Activated naive CD4-positive, alpha-beta T cell treated with anti-CD3 and anti-CD28 coated beads for 36 hours (primary cell): ENCODE measurements at places on chromosomes 16 and 17. TPM values are rescaled to one million over a fixed set of nuclear protein-coding genes. Genes with fewer than 3 reads are reported as not detected.
A peak's percentile ranks its signal among the peaks of the same experiment; 100 is the strongest.

GRCh38 chr17:70955441-70955840 lies 786.1 kb downstream of the KCNJ2 start:
- no peak overlapping the region for H3K27ac ChIP-seq
- no peak overlapping the region for H3K4me3 ChIP-seq
- no peaks in the 10 kb centered on the region for H3K36me3 ChIP-seq
- no peaks in the 10 kb centered on the region for H3K4me1 ChIP-seq
- no peaks in the 10 kb centered on the region for H3K27me3 ChIP-seq
- DNase-seq = no peak

DNA sequence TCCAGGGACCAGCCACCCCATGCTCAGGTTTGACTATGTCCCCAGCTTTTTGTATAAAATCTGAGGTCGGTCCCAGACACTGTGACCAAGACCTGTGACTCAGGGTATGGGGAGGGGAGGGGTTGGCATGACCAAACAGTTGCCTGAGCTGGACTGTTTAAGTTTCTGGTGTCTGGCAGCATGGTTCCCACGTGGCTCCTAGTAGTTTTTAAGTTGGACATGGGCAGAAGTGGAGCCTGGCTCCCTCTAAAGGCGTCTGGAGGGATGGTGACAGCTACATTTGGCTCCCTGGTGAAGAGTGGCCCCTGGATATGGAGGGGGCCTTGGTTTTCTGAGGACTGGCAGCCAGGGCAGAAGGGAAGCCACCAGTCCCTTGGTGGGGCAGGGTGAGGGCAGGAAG lies 7.9 kb downstream of the SMCR8 start:
- no peak overlapping the region for H3K4me3 ChIP-seq
- peaks cover 10% of the 10 kb centered on the region for H3K36me3 ChIP-seq
- peak overlapping the region; percentile 68 for H3K27ac ChIP-seq

DNA sequence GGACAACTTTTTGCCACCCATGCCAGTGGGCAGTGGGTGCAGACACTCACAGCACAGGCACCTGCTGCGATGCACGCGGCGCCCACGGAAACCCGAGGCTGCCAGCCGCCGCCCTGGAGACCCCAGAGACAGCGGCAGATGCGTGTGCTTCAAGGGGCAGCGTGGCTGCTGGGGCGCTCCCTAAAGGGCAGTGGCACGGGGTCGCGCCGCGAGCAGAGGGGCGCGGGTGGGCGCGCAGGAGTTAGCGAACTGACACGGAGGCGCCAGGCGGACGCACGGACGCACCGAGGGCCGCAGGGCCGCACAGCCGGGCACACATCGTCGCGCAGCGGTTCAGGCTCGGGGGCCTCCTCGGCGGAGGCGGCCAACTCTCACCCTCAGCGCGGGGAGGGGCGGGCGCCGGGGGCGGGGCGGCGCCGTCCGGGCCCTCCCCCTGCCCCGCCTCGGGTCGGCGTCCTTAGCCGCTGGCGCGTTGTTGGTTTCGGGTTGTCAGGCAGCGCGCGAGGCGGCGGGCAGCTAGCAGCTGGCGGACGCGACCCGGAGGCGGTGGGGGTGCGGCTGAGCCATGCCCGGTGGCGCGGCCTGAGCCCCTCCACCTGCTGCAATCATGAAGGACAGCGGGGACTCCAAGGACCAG lies at the start of gene KIF19:
TSS of gene KIF19 (plus strand) at position 484 of the 637 bp plus-strand sequence. CDS start at position 608, 124 bp downstream.
- peak; percentile 51 for DNase-seq
- H3K27me3 ChIP-seq = peaks cover 18% of the 10 kb centered on the region
- H3K4me3 ChIP-seq = peak within 1 kb of the TSS; percentile 19
- H3K4me1 ChIP-seq = peaks cover 10% of the 10 kb centered on the region

- peaks cover 35% of the 10 kb centered on the region for H3K4me1 ChIP-seq
- H3K36me3 ChIP-seq = peaks cover 1% of the 10 kb centered on the region
- H3K27me3 ChIP-seq = no peaks in the 10 kb centered on the region
- DNase-seq = no peak
- no peak overlapping the region for H3K27ac ChIP-seq
- H3K4me3 ChIP-seq = no peak overlapping the region
Measured at GRCh38 chr17:17060930-17061329, 18.7 kb downstream of the MPRIP start.

DNA sequence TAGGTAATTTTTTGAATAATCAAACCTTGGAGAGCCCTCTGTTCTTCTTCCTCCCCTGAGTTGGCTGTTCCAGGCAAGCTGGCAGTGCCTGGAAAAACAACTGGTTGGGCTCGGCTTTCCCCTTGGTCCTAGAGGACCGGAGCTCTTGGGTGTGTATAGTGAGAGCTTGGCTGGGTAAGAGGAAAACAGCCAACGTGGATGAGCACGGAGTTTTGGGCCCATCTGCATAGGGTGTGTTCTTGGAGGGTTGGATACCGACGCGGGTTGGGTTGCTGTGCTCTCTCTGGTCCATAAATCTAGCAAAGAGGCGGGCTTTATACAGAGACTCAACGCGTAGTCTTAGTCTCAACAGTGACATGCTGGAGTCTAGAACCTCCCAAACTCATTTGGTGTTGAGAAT lies 23.2 kb downstream of the ITGB3 start:
- H3K4me1 ChIP-seq = no peaks in the 10 kb centered on the region
- no peak for DNase-seq
- H3K36me3 ChIP-seq = no peaks in the 10 kb centered on the region
- H3K27me3 ChIP-seq = no peaks in the 10 kb centered on the region
- H3K4me3 ChIP-seq = no peak overlapping the region

GRCh38 chr17:4204190-4204589 lies 59.6 kb downstream of the ANKFY1 start:
- peaks cover 12% of the 10 kb centered on the region for H3K4me1 ChIP-seq
- H3K36me3 ChIP-seq = peaks cover 24% of the 10 kb centered on the region
- H3K4me3 ChIP-seq = no peak overlapping the region
- no peak for DNase-seq
- H3K27me3 ChIP-seq = no peaks in the 10 kb centered on the region

GRCh38 chr16:30394592-30395154 lies 547 bp upstream of the ZNF48 start:
- peaks cover 11% of the 10 kb centered on the region for H3K36me3 ChIP-seq
- peak overlapping the region; percentile 94 for H3K4me3 ChIP-seq
- H3K27ac ChIP-seq = no peak overlapping the region
- peaks cover 30% of the 10 kb centered on the region for H3K4me1 ChIP-seq

DNA sequence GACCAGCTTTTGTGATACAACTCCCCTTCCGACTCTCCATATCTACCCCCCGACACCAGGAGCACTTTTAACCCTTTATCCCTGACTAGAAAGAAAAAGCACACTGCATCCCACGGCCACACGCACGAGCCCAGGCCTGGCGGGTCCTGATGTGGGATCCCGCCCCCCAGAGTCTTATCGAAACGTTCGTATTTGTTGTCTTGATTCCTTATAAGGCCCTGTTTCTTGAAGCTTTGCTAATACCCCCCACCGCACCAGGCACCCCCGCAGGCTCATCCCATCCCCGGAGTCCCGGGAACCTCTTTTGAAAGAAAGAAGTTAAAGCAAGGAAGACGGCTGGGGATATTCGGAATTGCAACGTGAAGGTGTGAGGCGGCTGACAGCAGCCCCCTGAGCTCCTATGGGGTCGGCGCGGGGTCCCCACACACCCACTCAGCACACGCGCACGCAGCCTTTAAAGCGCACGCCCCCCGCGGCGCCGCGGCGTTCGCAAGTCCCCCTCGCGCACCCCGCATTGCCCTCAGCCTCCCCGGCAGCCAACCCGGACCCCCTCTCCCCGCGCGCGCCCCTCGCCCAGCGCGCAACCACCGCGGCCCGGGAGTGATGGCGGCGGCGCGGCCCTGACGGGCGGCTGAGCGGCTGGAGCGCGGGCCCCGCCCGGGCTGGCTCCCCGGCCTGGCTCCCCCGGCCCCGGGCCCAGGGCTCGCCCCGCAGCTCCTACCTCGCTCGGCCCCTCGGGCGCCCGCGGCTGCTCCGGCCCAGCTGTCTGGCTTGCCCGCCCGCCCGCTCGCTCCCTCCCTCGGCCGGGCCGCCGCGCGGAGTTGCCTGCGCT lies 448 bp downstream of the STAT5B start:
- H3K27ac ChIP-seq = peak overlapping the region; percentile 97
- peaks cover 41% of the 10 kb centered on the region for H3K4me1 ChIP-seq
- H3K4me3 ChIP-seq = peak overlapping the region; percentile 96
- peaks cover 32% of the 10 kb centered on the region for H3K36me3 ChIP-seq
- DNase-seq = peak; percentile 29

DNA sequence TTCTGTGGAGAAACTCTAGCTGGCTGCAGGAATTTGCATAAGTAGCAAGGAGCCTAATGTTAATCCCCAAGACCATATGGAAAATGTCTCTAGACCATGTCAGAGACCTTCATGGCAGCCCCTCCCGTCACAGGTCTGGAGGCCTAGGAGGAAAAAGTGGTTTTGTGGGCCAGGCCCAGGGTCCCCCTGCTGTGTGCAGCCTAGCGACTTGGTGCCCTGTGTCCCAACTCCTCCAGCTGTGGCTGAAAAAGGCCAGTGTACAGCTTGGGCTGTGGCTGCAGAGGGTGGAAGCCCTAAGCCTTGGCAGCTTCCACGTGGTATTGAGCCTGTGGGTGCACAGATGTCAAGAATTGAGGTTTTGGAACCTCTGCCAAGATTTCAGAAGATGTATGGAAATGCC lies 306.9 kb upstream of the CA10 start:
- H3K27me3 ChIP-seq = peaks cover 3% of the 10 kb centered on the region
- H3K27ac ChIP-seq = no peak overlapping the region
- H3K36me3 ChIP-seq = no peaks in the 10 kb centered on the region
- no peak for DNase-seq

- DNase-seq = peak; percentile 85
- H3K36me3 ChIP-seq = peaks cover 26% of the 10 kb centered on the region
- H3K4me1 ChIP-seq = peaks cover 6% of the 10 kb centered on the region
Measured at GRCh38 chr16:84062734-84063640, 20.4 kb upstream of the SLC38A8 start.

GRCh38 chr16:28621481-28622155 lies 11.8 kb upstream of the SULT1A1 start:
- DNase-seq = no peak
- no peaks in the 10 kb centered on the region for H3K27me3 ChIP-seq
- peak overlapping the region; percentile 83 for H3K4me3 ChIP-seq
- H3K4me1 ChIP-seq = peaks cover 18% of the 10 kb centered on the region
- peaks cover 8% of the 10 kb centered on the region for H3K36me3 ChIP-seq

DNA sequence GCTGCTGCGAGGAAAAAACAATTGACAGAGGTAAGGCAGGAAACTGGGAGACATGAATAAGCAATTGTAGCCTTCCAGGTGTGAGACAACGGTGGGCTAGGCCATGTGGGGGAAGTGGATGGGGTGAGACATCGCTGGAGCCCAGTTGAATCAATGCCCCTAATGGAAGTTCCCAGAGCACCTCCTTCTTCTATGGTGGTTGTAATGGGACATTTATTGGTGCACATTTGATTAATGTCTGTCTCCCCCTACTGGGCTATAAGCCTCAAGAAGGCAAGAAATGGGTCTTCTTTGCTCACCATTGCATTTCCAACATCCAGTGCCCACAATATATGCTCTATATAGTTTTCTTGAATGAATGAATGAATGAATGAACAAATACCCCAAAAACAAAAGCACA lies 22.7 kb upstream of the CD300E start:
- no peak for DNase-seq
- no peak overlapping the region for H3K27ac ChIP-seq
- no peak overlapping the region for H3K4me3 ChIP-seq
- H3K27me3 ChIP-seq = peaks cover 4% of the 10 kb centered on the region
- no peaks in the 10 kb centered on the region for H3K4me1 ChIP-seq

DNA sequence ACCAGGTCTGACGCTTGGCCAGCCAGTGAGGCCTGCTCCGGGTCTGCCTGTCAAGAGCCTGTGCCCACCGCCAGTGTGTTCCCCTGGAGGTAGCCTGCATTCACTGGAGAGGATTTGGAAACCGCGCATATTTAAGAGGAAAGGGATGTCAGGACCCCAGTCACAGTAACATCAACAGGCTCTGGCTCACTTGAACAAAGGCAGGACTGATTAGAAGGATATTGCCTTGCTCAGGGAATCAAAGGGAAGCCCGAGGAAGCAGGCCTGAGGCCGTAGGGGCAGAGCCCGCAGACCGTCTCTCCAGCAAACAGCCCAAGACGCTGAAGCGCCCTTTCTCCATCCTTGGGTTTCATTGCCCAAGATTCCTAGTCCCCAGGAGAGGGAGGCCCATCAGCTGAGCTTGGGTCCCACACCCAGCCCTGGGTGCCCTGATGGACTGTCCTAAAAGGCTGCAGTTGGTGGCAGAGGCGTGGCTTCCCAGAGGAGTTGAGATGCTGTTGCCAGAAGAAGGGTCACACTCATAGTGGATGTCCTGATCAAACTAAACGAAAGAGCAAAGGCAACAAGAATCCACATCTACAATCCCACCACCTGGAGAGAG lies 23.2 kb downstream of the NT5M start:
- no peak overlapping the region for H3K4me3 ChIP-seq
- DNase-seq = no peak
- H3K27me3 ChIP-seq = no peaks in the 10 kb centered on the region
- peaks cover 3% of the 10 kb centered on the region for H3K36me3 ChIP-seq
- no peak overlapping the region for H3K27ac ChIP-seq
- H3K4me1 ChIP-seq = no peaks in the 10 kb centered on the region

- no peaks in the 10 kb centered on the region for H3K4me1 ChIP-seq
- H3K4me3 ChIP-seq = no peak overlapping the region
- peaks cover 11% of the 10 kb centered on the region for H3K27me3 ChIP-seq
Measured at GRCh38 chr17:68832109-68832802, 122.9 kb downstream of the ABCA8 start.

DNA sequence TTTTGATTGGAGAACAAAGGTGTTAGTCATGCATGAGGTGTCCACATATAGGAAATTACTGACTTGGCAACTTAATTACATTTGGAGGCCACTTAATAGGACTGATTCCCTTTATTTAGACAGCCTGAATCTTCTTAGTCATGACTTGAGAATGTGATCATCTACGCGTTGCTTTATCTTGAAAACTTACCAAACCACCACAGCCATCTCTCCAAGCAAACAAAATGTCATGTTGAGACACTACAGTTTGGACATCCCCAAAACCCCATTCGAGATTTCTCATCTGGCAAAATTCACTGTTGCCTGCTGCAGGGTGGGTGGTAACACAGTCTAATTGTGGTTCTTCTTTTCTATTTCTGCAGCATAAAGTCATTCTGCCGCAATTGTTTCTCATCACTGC lies 176.5 kb upstream of the CDH5 start:
- peaks cover 27% of the 10 kb centered on the region for H3K27me3 ChIP-seq
- H3K4me1 ChIP-seq = no peaks in the 10 kb centered on the region
- no peak for DNase-seq
- no peak overlapping the region for H3K27ac ChIP-seq

DNA sequence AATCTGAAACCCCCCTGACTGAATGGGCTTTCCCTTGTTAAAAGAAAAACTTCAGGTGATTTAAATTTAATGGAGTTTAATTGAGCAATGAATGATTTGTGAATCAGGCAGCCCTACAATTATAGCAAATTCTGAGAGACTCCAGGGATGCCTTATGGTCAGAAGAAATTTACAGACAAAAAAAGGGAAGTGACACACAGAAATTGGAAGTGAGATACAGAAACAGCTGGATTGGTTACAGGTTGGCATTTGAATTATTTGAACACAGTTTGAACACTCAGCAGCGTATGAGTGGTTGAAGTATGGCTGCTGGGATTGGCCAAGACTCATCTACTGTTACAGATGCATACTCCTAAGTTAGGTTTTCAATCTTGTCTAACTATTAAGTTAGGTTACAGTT lies 19.0 kb upstream of the CPHXL start:
- no peaks in the 10 kb centered on the region for H3K4me1 ChIP-seq
- no peak overlapping the region for H3K27ac ChIP-seq
- peaks cover 19% of the 10 kb centered on the region for H3K27me3 ChIP-seq
- H3K36me3 ChIP-seq = peaks cover 1% of the 10 kb centered on the region

The CASKIN1 gene
- total RNA-seq = 0.15 TPM

The OTOP3 gene
- not detected for total RNA-seq

The KRTAP2-1 gene
- total RNA-seq = not detected

The GDE1 gene
- total RNA-seq = 17.1 TPM

The KRT25 gene
- not detected for total RNA-seq

The MMP28 gene
- total RNA-seq = 0.19 TPM

The PRM3 gene
- total RNA-seq = not detected

The TUFM gene
- total RNA-seq = 276 TPM

The CCL3 gene
- total RNA-seq = 8.3 TPM

The OR1D2 gene
- not detected for total RNA-seq

The EVPLL gene
- total RNA-seq = not detected

The CFAP97D1 gene
- not detected for total RNA-seq

The NPIPA5 gene
- 14.2 TPM for total RNA-seq
